NCI-H2029 treated with DMSO at 0.1 percent for 48 hours (cell line): ENCODE measurements at places on chromosomes 1 and 21.

DNA sequence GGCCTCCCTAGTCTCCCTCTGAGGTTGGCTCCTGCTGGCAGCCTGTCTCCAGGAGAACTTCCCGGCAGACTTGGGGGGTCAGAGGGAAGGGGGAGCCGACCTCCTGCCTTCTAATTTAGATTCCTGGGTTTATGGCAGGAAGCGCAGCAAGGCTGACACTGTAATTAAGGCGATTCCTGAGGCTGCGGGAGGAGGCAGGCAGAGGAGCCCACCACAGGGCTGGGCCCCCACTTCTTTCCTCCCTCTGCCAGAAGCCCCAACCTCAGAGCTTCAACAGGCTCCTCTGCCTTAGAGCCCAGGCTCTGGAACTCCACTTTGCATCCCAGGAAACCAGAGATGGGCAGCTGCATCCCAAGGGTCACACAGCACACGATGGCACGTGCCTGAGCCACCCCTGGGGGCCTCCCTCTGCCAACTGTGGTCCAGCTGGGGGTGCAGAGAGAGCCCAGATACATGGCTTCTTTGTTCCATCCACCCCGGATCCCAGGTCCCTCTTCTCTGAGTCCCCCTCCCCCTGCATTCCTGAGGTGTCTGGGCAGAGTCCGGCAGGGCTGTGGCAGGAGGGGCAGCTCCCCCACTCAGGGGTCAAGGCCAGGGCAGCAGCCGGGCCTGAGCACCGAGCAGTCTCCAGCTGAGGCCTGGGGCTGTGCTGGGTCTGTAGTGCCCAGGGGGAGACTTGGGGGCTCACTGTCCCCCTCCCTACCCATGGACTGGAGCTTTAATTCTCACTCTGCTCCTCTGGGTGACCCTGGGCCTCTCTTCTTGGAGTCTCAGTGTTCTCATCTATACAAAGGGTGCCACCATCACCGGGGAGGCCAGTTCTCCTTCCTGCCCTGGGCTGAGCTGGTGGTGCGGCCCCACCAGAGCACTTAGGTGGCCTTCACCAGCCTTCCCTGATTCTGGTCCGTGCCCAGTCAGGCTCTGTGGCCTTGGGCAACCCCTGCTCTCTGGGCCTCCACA, 39.4 kb upstream of the FAM131C start:
- no peak for DNase-seq

GRCh38 chr21:34884346-34884929, 164.7 kb downstream of the RUNX1 start:
- DNase-seq: no peak

DNA sequence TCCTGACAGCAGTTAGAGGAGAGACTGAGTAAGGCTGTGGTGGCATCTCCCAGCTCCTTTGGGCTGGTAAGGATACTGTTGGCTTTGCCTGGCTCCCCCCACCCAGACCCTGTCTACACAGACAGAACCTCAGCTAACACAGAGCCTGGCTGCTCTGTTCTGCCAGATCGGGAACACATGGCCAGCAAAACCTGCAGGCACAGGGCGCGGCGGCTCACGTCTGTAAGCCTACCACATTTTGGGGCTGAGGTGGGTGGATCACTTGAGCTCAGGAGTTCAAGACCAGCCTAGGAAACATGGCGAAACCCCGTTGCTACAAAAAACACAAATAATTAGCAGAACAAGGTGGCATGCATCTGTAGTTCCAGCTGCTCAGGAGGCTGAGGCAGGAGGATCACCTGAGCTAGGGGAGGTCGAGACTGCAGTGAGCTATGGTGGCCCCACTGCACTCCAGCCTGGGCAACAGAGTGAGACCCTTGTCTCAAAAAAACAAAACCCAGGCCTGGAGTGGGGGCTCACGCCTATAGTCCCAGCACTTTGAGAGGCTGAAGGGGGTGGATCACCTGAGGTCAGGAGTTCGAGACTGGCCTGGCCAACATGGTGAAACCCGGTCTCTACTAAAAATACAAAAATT, 6.7 kb downstream of the CSTB start:
- no peak for DNase-seq

- DNase-seq: no peak
Measured at GRCh38 chr21:30444204-30444603, 4.1 kb downstream of the KRTAP15-1 start.

DNA sequence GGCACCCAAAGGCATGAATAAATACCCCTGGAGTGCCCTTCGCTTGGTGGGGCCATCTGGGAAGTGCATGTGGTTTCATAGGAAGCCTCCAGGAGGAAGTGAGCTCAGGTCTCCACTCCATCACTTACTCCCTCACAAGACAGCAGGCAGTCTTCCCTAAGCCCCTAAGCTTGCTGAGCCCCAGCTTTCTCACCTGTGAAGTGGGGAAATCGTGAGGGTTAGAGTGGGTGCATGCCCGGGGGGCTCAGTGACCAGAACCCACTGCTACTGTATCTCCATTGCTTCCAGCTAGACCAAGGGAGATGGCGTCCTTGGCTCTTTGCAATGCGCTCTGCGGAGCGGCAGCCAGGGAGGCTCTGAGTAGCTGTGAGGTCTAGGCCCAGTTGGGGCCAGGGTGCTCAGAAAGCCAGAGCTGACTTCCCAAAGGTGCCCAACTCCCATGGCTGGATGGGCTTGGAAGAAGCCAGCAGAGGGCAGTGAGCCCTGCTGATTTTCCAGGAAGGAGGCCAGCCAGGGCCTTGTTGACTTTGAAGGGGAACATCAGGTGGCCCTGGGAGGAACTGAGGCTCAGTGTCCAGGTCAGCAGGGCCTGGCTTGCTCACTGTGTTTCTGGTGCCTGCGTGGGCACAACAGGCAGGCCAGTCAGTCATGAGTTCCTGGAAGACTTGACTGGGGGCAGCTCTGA, 27.3 kb downstream of the CDCP2 start:
- no peak for DNase-seq

DNA sequence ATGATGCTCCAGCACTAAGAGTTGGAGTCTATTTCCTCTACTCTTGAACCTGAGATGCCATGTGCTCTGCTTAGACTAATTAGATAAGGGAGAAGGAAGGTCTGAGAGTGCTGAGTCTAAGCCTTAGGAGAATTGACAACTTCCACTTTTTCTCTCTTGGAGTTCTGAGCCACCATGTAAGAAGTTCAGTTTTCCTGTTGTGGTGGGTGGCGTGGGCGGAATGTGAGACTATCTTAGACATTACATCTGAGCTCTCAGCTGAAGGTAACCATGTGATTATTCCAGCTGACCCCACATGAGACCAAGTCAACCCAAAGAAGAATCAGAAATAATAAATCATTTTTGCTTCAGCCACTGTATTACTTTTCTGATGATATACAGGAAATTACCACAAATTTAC, 404.5 kb upstream of the LRRC7 start:
- no peak for DNase-seq

DNA sequence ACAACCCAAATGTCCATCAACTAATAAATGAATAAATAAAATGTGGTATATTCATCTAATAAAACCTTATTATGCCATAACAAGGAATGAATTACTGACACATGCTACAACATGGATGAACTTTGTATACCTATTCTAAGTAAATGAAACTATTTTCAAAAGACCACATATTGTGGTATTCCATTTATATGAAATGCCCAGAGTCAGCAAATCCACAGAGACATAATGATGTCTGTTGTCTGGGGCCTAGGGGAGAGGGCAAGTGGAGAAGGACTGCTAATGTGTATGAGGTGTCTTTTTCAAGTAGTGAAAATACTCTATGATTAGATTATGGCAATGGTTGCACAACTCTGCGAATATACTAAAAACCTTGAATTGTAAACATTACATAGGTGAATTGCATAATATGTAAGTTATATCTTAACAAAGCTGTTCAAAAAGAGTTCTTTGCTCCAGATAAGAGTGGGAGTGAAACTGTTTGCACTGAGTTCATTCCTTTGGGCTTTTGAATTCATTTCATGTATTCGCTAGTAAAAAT, 464.2 kb downstream of the NUF2 start:
- DNase-seq: no peak

DNA sequence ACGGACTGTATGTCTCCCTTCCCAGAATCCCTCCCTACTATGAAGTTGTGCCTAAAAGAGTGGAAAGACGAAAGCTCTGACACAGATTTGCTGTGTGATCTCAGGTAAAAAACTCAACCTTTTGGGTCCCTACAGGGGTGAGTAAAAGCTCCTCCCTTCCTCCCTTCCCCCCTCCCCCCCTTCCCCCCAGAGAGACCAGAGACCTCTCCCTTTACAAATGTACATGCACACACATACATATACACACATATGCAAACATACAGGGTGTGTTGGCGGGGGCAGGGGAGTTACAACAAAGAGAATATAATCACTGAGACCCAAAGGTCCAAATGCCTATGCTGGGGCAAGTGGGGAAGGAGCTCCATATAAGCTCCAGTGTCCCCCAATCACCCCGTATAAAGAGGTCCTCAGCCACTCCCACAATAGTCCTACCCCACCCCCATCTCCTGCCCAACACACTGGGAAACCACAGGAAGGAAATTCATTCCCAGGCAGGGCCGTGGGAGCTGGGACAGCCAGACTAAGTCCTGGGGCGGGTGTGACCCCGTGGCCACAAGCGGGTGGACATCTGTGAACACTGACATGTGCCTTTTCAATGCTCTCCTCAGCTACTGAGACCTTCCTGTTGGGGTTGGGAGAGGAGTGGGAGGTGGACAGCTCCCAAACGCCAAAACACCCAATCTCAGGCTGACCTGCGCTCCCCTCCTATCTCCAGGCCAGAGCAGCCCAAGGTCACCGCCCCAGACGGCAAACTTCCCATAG, 2.0 kb downstream of the MEF2D start:
- DNase-seq: no peak

DNA sequence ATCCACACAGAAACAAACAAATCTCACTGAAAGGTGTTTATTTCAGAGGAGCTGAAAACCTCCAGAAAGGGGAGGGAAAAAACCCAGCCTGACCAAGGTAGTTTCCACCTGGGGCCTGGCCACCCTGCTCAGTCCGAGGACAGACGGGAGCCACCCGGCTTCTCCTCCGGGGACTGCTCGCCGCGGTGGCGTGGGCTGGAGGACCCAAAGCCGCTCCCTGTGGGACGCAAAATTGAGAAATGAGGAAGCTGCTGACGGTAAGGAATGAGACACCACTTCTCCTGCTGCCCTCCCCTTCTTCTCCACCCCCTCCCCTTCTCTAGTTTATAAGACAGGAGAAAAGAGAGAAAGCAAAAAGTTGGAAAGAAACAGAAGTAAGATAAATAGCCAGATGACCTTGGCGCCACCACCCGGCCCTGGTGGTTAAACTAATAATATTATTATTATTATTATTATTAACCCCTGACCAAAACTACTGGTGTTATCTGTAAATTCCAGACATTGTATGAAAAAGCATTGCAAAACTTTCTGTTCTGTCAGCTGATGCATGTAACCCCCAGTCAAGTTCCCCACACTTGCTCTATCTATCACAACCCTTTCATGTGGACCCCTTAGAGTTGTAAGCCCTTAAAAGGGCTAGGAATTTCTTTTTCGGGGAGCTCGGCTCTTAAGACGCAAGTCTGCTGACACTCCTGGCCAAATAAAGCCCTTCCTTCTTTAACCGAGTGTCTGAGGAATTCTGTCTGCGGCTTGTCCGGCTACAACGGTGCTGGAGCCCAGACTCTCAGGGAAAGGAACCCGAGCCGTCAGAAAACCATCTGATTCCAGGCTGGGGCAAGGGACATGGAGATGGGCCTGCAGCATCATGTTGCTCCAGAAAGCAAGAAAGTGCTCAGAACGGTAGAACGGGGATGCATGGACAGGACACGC, 12.5 kb downstream of the ITGB2 start:
- no peak for DNase-seq

- no peak for DNase-seq
Measured at GRCh38 chr1:34408011-34408410, 231.3 kb downstream of the C1orf94 start.

GRCh38 chr21:46542588-46543124, 62.2 kb downstream of the S100B start:
- no peak for DNase-seq

DNA sequence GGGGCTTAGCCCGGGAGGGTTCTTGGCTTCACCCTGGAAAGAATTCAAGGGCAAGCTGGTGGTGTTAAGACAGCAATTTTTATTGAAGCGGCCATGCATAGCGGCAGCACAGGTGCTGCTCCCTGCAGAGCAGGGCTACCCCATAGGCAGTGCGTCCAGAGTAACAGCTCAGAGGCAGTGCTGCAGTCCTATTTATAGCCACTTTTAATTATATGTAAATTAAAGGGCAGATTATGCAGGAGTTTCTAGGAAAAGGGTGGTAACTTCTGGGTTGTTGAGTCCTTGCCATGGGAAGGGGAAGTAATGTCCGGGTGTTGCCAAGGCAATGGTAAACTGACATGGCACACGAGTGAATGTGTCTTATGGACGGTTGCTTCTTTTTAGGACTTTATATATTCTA, 57.0 kb downstream of the VPS26C start:
- no peak for DNase-seq

- no peak for DNase-seq
Measured at GRCh38 chr1:247274605-247275256, 18.9 kb downstream of the VN1R5 start.

GRCh38 chr1:101242324-101243050, 5.7 kb downstream of the S1PR1 start:
- DNase-seq: no peak

GRCh38 chr1:210647406-210648333, 319.0 kb downstream of the HHAT start:
- no peak for DNase-seq

DNA sequence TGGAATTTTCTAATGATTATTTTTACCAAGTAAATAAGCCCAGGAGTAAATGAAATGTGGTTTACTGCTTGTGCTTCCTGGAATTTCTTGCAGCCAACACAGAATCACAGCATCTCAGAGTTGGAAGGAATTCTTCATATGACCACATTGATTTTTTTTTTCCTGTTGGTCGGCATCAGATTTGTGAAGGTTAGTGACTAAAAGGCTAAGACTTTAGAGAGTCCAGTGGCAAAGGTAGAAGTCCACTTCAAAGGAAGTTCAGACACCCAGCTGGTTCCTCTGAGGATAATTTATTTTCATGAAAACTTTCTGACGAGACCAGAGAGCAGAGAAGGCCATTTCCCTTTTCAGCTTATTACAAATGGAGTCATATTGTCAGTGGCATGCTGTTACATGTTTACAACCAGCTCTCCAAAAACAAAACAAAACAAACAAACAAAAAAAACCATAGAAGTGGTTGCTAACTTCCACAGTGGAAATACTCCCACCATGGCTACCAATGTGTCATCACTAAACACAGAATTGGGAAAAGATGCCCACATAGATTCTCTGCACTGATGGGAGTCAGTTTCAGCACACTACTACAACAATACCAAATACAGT, 77.2 kb upstream of the CDC42BPA start:
- no peak for DNase-seq
